Left renal cortex interstitium (tissue), 4 donors: ENCODE measurements at places on chromosomes 1 and 21. TPM values are rescaled to one million over a fixed set of nuclear protein-coding genes. Genes with fewer than 3 reads are reported as not detected.

Gene RAB3B
- 5.7 TPM for polyA plus RNA-seq

GRCh38 chr1:164452549-164452948 lies 106.4 kb upstream of the PBX1 start:
- no peak for DNase-seq

GRCh38 chr1:79133774-79134364 lies 127.3 kb upstream of the ADGRL4 start:
- DNase-seq, result no peak

Gene IL23R
- 0.09 TPM for polyA plus RNA-seq

GRCh38 chr1:232547938-232548484 lies 81.9 kb downstream of the SIPA1L2 start:
- DNase-seq, result no peak

Gene PSMG1
- 43.2 TPM for polyA plus RNA-seq

- no peak for DNase-seq
These were observed 51.7 kb downstream of the WLS start for GRCh38 chr1:68180441-68181164.

DNA sequence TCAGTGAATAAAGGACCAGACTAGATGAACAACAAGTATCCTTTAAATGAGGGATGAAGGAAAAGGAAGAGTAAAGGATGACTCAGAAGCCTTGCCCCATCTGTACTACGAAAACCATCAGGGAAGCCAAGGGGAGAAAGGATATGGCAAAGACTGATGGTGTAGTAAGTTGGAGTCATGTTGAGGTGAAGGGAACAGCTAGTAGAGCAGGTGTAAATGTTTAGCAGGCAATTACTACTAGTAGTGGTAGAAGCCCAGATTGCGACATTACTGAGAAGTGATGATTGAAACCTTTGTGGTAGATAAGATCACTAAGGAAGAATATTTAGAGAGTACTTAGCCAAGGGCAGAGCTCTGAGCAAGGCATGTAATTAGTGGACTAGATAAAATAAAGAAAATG lies 84.0 kb downstream of the PHTF1 start:
- DNase-seq, result no peak

- DNase-seq, result no peak
These were observed 17.6 kb downstream of the NOS1AP start for GRCh38 chr1:162087111-162087510.

- DNase-seq, result no peak
These were observed 255.5 kb downstream of the KCNJ6 start for GRCh38 chr21:37660709-37661108.

- DNase-seq, result no peak
These were observed 49.7 kb upstream of the TSNAX start for GRCh38 chr1:231478811-231479210.

DNA sequence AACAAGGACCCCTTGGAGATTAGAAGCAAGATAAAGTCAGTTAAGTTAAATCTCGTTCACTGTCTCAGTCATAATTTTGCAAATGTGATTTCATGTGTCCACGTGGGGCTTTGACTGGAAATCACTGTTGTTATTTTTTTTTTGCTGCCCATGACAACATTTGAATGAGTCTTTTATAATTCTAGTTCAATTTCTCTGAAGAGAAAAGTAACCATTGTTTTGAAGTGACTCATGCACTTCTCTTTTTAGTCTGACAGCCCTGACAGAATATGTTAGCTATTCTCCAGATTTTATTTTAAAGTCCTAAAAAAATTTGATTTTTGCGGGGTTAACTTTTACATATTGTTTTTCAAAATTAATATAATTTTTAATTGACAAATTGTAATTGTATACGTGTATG lies 30.7 kb upstream of the NLRP3 start:
- no peak for DNase-seq

Gene CDKN2C
- polyA plus RNA-seq, result 11.0 TPM

DNA sequence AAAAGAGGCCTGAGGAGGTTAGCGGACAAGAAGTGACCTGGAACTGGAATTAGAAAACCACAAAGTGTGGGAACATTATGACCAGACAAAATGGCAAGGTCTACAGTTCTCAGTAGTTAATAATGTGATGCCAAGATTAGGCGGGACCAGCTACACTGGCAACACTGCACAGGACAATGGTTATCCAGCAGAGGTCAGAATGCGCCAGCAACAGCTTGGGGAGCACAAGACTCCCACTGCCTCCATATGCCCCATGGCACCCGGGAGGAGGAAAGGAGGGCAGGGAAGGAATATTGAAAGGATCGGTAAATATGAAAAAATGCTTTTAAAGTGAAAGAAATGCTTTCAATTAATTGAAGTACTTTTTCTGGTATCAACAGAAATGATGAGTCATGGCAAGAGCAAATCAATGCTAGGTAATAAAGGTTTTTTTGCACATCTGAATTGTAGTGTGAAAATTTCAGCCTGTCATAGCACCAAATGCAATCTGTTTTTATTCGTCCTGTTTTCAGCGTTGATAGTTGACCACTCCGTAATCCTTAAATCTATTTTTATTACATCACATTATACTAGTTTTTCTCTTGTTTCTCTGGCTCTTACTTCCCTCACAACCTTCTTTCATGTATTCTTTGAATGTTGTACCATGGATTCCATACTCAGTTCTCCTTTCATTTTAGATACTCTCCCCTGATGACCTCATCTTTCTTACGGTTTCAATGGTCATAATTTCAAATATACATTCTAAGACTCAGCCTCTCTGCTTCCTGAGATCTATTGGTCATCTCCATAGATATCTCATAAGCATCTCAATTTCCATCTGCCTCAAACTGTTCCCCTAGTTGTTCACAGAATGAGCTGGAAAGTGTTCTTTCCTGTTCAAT lies 30.7 kb downstream of the VCAM1 start:
- DNase-seq, result no peak

Gene HRNR
- 0.79 TPM for polyA plus RNA-seq

DNA sequence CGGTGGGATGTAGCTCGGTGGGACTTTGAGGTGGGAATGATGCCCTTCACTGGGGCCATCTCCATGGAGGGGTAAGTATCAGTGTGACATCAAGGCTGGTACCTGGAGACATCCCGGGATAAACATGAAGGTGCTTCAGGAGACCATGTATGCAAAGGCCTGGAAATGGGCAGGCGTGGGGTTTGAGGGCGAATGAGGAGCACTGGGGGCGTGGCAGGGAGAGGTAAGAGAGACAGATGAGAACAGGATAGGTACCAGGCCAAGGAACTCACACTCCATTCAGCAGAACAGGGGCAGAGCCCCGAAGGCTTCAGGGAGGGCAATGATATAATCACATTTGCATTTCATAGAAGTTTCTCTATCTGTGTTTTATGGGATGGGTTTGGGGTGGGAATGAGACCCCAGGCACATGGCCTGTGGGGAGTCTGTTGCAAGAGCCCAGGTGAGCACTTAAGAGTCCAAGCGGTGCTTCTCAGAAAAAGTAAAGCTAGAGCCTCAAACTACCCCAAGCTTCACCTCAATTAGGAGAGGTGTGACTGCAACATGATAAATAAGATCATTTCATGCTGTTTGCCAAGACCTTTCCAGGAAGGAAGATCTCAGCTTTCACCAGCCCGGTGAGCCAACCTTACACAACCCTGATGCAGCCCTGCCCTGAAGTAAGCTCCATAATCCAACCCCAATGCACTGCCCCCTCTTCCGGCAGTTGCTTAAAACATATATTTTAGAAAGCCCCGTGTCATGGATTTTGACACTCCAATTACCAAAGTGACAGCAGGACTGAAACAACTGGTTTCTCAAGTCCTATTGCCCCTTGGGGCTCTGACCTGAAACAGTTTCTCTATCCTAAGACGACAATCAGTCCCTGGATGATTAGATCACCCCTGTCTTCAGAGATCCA lies 7.4 kb downstream of the S100A9 start:
- DNase-seq, result no peak

Gene RGS8
- polyA plus RNA-seq, result not detected

DNA sequence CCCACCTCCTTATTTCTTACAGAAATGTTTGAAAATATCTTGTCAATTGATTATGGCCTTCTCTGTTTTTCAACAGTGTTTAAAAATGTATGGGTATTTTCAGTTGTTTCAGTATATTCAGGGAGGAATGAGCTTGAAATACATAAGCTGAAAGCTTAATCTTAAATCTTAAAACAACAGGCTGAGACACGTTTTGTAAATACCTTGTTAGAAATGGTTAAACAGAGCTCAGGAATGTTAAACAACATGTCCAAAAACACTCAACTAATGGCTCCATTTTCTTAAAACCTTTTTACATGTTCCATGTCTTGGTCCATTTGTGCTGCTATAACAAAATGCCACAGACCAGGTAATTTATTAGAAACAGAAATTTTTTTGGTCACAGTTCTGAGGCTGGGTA lies 953.8 kb upstream of the ADGRL2 start:
- DNase-seq, result no peak

DNA sequence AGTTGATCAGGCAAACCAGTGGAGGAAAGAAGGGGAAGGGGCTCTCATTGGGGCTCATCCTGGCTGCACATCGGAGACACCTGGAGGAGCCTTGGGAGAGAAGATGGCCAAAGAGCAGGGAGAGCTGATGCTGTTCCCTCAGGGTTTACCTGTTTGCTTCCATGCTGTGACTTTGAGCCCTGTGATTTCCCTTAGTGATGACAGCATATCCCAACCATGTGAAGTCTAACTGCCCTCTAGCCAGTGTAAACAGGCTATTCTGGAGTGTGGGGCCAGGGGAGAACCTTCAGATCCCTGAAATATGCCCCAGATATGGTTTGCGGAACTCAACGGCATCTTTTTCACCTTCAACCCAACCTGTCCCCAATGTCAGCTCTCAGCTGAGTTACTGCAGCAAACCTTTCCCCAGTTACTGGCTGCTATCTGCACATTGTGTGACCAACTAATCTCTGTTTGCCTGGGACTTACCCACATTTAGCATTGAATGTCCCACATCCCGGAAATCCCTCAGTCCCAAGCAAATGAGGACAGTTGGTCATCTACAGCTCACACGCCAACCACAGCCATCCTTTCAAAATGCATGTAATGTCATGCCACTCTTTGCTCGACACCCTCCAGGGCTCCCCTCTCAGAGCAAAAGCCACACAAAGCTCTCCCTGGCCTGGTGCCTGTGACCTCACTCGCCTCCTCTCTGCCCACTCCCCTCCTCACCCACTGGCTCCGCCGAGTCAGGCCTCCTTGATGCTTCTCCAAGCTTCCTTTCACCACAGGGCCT lies 242.3 kb downstream of the KCNJ6 start:
- no peak for DNase-seq

DNA sequence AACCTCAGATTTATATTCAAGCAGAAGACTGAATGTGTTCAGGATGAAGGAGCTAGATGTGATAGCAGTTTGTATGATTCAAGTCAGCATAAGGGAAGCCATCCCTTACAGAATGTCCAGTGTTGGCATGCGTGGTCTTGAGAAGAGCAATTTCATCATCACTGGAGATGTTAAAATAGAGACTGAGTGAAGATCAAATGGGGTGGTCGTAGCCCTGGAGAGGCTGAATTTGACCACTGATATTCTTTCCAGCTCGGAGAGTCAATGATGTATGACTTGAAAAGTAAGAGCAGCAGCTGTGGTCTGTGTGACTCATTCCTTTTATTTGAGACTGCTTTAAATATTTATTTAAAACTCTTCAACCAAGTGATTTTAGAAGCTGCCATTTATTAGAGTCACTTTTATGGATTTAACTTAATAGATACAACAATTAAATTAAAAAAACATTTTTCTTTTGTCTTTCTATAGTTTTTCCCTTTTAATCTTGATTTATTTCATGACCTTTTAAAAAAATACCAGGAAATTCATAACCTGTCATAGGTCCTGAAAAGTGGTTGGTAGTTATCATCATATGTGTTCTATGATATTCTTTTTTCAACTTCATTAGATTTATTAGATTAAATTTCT lies 15.5 kb downstream of the FMN2 start:
- no peak for DNase-seq

Gene WLS
- 191 TPM for polyA plus RNA-seq

Gene EPHA8
- polyA plus RNA-seq, result 1.7 TPM

GRCh38 chr1:110620686-110621085 lies 14.5 kb upstream of the KCNA2 start:
- no peak for DNase-seq

Gene MROH9
- polyA plus RNA-seq, result not detected

- no peak for DNase-seq
These were observed 15.2 kb upstream of the RCSD1 start for GRCh38 chr1:167614851-167615250.

DNA sequence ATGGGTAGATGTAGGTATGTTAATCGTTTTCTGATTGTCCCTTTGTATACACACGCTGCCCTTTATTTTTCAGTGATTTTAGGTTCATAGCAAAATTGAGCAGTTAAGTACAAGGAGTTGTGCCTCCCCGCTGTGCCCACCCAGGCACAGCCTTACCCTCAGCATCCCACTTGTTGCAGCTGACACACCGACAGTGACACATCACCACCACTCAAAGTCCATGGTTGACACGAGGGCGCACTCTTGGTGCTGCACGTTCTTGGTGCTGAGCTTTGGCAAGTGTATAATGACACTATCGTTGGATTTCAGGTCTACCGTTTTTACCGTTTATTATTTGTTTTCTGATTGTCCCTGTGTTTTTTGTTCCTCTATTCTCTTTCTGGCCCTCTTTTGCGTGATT lies 15.6 kb downstream of the C1orf159 start:
- no peak for DNase-seq

Gene S100A7
- polyA plus RNA-seq, result 0.87 TPM

Gene RGS21
- not detected for polyA plus RNA-seq

- no peak for DNase-seq
These were observed 994 bp downstream of the RO60 start for GRCh38 chr1:193060406-193060805.

DNA sequence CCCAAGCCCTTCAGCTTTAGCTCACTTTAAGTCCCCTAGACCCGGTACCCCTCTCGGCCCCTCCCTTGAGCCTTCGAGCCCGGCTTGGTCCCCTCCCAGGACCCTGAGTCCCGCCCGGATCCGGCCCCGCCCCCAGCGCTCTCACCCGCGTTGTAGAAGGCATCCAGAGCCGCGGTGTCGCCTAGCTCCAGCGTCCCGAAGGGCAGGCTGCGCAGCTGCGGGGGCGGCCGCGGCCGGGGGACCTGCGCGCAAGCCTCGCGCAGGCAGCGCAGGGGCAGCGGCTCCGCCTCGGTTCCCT lies 699 bp downstream of the MAP3K6 start:
- peak; percentile 68 for DNase-seq

Gene TOR3A
- polyA plus RNA-seq, result 30.0 TPM

GRCh38 chr1:96256130-96256790 lies 465.3 kb upstream of the PTBP2 start:
- DNase-seq, result no peak

Gene PLCH2
- polyA plus RNA-seq, result 1.2 TPM

DNA sequence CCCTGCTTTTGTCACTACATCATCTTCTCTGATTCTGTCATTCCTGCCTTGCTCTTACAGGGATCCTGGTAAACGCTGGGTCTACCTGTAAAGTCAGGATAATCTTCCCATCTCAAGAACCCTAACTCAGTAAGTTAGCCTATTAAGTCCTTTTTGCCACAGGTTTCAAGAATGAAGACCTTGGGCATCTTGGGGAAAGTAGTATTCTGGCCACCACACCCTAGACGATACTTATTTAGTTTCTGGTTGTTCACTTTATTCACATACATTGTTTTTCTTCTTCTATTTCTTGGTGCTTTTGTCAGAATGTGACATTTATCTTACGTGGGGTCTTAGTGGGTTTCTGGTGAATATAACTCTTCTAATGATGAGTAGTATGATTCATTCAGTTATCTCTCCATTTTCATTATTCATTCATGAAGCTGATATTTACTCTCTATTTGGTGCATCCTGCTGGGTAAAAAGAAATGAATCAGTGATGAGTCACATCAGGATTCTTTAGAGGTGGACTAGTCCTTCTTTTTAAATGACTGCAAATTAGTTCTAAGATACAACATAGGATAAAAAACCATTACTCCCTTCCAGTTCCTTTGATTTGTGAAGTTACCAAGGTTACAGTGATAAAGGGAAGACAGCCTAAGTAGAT lies 514.4 kb upstream of the B3GALT2 start:
- DNase-seq, result no peak

Gene CHODL
- polyA plus RNA-seq, result 72.6 TPM

Gene NUP210L
- polyA plus RNA-seq, result 0.11 TPM
